ENCODE measurements at places on chromosomes 4 and X. TPM values are rescaled to one million over a fixed set of nuclear protein-coding genes. Genes with fewer than 3 reads are reported as not detected.

BEX4 gene
- 11.6 TPM for total RNA-seq

MAGEB17 gene
- total RNA-seq, result not detected

TREX2 gene
- total RNA-seq, result 0.69 TPM

XAGE1A gene
- total RNA-seq, result 216 TPM

CSAG1 gene
- 60.4 TPM for total RNA-seq

STIM2 gene
- 28.0 TPM for total RNA-seq

RS1 gene
- not detected for total RNA-seq

SSX4B gene
- 0.53 TPM for total RNA-seq

C4orf51 gene
- not detected for total RNA-seq

UFSP2 gene
- 31.2 TPM for total RNA-seq

SPOCK3 gene
- total RNA-seq, result 1.4 TPM

GC gene
- total RNA-seq, result not detected

TMEM271 gene
- total RNA-seq, result not detected

DCHS2 gene
- total RNA-seq, result 0.19 TPM

HPGD gene
- not detected for total RNA-seq

REPS2 gene
- 0.56 TPM for total RNA-seq

HTN3 gene
- not detected for total RNA-seq

ZNF81 gene
- 5.4 TPM for total RNA-seq

ANKRD50 gene
- 27.1 TPM for total RNA-seq

TLR3 gene
- 2.9 TPM for total RNA-seq

MAGED4 gene
- 0.32 TPM for total RNA-seq

TMEM154 gene
- 3.1 TPM for total RNA-seq

ETDB gene
- not detected for total RNA-seq

OPRPN gene
- not detected for total RNA-seq

SSX3 gene
- not detected for total RNA-seq

NXF3 gene
- total RNA-seq, result not detected

ADH7 gene
- total RNA-seq, result not detected

HTRA3 gene
- 1.1 TPM for total RNA-seq

HSFX4 gene
- not detected for total RNA-seq

RASSF6 gene
- total RNA-seq, result not detected

MSANTD1 gene
- 0.80 TPM for total RNA-seq

BEX2 gene
- 19.2 TPM for total RNA-seq

TLR8 gene
- not detected for total RNA-seq

AMER1 gene
- total RNA-seq, result 5.2 TPM

SOWAHB gene
- total RNA-seq, result not detected

FGF2 gene
- total RNA-seq, result 14.6 TPM

F9 gene
- total RNA-seq, result not detected

EDA2R gene
- 2.7 TPM for total RNA-seq

L1CAM gene
- total RNA-seq, result 45.7 TPM

SMIM31 gene
- total RNA-seq, result not detected

APLN gene
- total RNA-seq, result 0.72 TPM

SYNPO2 gene
- total RNA-seq, result 0.30 TPM

NSG1 gene
- total RNA-seq, result 0.32 TPM

GAB3 gene
- total RNA-seq, result 0.04 TPM

NSUN7 gene
- total RNA-seq, result not detected

HGFAC gene
- total RNA-seq, result 0.16 TPM

CORIN gene
- 0.30 TPM for total RNA-seq

MND1 gene
- 22.7 TPM for total RNA-seq

Measured in A375 (cell line).